ENCODE measurements at places on chromosomes 5 and 9.

- no peak for DNase-seq
These were observed 8.8 kb upstream of the WDR36 start for GRCh38 chr5:111083323-111083722.

GRCh38 chr5:168135897-168136296, 155.5 kb upstream of the WWC1 start:
- no peak for DNase-seq

DNA sequence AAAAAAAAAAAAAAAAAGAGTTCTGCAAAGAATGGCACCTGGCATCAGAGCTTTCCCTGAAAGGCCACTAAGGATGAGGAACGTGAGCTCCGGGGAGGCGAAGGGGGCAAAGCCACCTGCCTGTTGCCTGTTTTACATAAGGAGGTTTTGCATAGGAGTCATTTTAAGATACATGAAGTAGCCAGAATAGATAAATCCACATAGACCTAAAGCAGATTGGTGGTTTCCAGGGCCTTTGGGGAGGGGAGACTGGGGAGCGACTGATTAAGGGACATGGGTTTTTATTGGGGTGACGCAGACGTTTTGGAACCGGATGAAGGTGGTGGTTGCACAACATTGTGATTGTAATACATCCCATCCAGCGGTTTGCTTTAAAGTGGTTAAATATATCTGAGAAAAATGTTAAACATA, 7.1 kb downstream of the NEK6 start:
- no peak for DNase-seq

GRCh38 chr9:20117986-20118385, 329.1 kb upstream of the SLC24A2 start:
- no peak for DNase-seq

GRCh38 chr9:97900738-97901565, 21.3 kb downstream of the TRMO start:
- DNase-seq, result peak; percentile 51

- no peak for DNase-seq
These were observed 90.3 kb upstream of the EGFLAM start for GRCh38 chr5:38168029-38168428.

GRCh38 chr5:67063055-67063454, 133.5 kb downstream of the CD180 start:
- DNase-seq, result no peak

- no peak for DNase-seq
These were observed 852.7 kb upstream of the DMAC1 start for GRCh38 chr9:8652255-8652654.

GRCh38 chr5:122129306-122129705, at the start of gene ZNF474:
Gene ZNF474 (plus strand): TSS chr5:122129546. CDS start chr5:122151991, 22,445 bp downstream.
- DNase-seq, result peak; percentile 68

DNA sequence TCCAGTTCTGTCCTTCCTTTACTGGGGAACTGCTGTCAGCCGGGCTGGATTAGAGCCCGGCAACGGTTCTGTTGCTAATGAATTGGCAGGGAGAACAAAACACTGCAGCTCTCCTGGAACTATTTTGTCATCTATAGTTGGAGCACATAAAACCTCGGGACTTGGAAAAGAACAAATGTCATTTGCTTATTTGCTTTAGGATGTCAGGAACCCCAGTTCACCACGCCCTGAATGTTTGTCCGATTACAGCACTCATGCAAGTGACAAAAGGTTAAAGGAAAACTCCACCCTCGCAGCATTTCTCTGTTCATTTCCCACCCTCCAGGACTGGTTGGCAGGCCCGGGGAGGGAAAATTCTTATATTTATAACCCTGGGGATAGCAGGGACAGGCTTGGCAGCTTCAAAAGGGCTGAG, 66.4 kb upstream of the PLPP1 start:
- peak; percentile 57 for DNase-seq

- DNase-seq, result no peak
These were observed 60.2 kb downstream of the NRG2 start for GRCh38 chr5:139982975-139983240.

- no peak for DNase-seq
These were observed 110.1 kb downstream of the INSYN2B start for GRCh38 chr5:169870211-169870610.

- DNase-seq, result no peak
These were observed 111.8 kb upstream of the IER5L start for GRCh38 chr9:129289883-129290282.

GRCh38 chr5:161691911-161692310, 6.4 kb downstream of the GABRA6 start:
- no peak for DNase-seq

DNA sequence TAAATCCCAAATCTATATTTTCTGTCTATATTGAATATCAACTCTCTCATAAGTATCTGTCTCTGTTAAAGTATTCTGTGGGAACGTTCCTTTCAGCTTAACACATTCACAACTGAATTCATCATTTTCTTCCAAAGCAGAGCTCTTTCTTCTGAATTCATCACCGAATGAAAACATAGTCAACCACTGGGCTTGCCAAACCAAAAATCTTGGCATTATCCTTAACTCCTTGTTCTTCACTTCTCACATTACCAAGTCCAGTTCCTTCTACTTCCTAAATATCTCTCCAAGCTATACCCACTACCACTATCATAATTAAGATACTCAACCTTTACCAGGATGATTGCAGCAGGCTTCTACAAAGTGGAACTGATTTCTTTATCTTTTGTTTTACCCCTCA, 559.8 kb downstream of the MAT2B start:
- DNase-seq, result no peak

DNA sequence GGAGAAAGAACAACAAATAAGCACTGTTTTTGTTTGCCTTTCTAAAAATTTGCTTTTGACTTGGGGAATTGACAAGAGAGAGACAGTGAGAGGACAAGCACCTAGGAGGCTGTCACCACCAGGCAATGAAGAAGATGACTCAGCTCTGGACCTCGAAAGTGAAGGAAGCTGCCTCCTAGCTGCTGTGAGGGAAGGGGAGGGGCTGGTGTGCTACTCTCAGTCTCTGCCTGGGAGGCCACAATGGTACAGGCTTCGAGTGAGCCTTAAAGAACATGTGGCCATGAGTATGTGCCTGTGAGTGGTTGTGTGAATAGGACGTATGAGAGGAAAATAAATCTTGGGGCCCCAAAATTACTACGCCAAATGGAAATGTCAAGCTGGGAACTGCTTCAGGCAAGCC, 7.1 kb upstream of the PLK2 start:
- peak; percentile 69 for DNase-seq

DNA sequence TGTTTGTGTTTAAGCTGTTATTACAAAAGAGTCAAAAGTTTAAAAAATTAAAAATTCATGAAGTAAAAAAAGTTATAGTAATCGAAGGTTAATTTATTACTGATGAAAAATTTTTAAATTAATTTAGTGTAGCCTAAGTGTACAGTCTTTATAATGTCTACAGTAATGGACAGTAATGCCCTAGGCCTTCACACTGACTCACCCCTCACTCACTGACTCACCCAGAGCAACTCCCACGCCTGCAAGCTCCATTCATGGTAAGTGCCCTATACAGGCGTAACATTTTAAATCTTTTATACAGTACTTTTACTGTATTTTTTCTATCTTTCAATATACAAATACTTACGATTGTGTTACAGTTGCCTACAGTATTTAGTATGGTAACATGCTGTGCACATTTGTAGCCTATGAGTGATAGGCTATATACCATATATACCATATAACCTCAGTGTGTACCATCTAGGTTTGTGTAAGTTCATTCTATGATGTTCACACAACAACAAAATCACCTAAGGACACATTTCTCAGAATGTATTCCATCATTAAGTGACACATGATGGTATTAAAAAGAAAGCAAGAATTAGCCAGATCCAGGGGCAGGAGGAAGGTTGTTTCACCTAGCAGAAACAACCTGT, 40.1 kb downstream of the DCAF10 start:
- DNase-seq, result peak; percentile 18

- DNase-seq, result no peak
These were observed 408.7 kb upstream of the PIK3R1 start for GRCh38 chr5:67806654-67807438.

DNA sequence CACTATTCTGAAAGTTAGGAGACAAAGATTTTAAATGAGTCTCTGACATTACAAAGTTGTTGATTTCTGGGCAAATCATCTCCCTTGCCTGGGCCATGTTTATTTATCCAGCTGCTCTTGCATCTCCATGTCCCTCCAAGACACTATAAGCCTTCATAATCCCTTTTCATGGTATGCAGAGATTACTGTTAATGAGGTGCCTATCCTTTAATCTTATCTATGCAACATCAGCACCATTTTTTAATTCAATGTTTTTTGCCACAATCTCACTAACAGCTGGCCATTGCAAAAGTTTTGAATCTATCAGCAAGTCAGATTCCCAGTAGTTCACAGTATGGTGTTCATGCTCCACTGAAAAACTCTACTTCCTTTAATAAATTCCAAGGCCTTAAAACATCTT, 108.5 kb upstream of the PTPRD start:
- DNase-seq, result no peak

GRCh38 chr5:114695292-114695904, 333.5 kb downstream of the KCNN2 start:
- no peak for DNase-seq

DNA sequence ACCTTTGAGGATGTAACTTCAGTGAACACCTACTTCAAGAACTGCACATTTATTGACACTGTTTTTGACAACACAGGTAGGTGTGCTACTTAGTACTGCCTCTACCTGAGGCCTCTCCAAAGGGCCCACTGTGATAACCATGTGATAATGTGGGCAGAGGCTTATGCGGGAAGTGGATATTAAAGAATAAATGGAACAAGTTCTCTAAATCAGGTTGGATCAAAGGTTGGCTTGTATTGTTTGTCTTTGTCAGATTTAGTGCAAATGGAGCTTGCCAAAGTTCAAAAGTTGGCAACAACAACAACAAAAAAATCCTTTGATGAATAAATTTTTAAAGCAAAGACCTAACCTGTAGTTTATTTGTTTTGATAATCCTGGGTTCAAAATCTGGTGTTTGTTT, 104.2 kb upstream of the IQGAP2 start:
- no peak for DNase-seq

- DNase-seq, result no peak
These were observed 19.2 kb downstream of the RNF180 start for GRCh38 chr5:64184832-64185231.

DNA sequence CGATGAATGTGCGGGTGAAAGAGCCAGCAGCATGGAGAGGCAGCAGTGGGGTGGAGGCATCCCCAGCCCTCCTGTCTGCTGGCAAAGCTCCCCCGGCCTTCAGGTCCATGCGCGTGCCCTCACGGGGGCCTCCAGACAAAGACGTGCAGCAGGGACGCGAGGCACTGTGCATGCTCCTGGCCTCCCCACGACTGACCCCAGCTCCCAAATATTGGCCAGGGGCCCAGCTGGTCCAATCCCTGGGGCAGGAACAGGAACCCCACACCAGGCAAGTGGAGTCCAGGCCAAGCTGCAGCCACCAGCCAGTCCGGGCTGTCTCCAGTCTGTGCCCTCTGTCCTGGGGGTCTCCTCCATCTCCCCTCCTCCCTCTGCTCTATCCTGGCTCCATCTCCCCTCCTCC, 33.5 kb upstream of the LRRC14B start:
- no peak for DNase-seq

GRCh38 chr9:21160178-21160577, 6.3 kb downstream of the IFNA21 start:
- peak; percentile 3 for DNase-seq

DNA sequence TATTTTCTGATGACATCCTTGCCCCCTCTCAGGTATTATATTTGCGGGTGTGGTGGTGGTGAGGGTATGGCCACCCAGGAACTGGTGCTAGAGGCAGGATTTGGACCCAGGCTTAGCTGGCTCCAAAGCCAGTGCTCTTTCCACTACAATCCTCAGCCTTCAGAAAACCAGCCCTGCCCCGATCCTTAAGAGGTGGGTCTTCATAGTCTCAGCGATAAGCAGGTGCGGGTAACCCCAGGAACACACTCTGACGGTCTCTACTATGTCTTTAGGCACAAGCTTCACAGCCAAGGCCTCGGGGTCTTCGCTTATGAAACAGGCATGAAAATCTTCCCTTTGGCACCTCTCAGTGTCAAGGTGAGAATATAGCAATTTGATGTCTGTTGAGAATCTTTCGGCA, 169.3 kb downstream of the FGF18 start:
- no peak for DNase-seq

GRCh38 chr5:107121793-107122519, 548.8 kb downstream of the EFNA5 start:
- DNase-seq, result no peak

DNA sequence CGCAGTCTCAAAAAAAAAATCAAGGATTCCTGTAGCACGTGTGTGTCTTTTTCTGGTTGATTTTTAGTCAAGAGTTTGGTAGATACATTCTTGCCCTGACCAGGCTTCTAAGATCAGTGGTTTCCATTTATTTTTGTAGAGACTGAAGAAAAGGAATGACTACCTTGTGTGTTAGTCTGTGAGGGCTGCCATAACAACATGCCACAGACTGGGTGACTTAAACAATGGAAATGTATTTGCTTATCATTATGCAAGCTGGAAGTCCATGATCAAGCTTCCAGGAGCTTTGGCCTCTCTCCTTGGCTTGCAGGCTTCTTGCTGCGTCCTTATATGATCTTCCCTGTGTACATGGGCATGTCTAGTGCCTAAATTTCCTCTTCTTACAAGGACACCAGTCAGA, 127.0 kb downstream of the CCDC192 start:
- no peak for DNase-seq

Data from urothelium cell line (cell line).